HS-27A (cell line): ENCODE measurements at places on chromosomes 16 and 17.

DNA sequence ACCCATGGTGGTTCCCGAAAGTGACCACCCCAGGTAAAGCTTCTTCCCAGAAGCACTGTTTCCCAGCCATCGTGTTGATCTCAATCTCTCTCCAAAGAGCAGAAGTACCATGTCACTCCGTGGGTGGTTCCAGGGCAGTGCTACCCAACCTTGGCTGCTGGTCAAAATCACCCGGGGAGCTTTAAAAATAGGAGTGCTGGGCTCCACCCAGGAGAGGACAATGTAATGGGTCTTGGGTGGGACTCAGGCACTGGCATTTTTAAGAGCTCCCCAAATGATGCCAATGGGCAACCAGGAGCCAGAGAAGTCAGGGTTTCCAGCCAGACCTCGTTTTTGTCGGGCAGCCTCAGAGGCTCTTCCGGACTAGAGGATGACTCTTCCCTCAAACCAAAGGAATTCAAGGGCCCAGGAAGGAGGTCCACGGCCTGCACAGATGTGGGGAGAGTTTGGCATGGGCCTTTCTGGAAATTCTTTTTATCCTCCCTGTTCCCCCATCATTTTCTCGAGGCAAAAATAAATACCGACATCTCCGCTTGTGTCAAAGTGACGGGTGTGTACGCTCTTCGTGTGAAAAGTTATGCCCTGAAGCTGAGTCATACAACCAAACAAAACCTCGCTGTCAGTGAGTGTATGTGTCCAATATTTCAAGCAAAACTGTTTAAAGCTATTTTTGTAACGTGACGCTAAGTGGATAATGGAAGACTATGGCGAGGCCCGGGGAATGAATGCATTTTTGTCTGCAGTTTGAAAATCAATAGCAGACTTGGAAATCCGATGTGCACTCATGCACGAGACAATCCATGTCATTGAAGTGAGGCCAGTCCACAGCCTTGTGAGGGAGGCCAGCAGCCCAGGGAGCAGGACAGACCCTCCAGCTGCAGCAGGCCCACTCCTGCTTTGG lies 364.1 kb downstream of the FOXL1 start:
- DNase-seq, result peak; percentile 77

DNA sequence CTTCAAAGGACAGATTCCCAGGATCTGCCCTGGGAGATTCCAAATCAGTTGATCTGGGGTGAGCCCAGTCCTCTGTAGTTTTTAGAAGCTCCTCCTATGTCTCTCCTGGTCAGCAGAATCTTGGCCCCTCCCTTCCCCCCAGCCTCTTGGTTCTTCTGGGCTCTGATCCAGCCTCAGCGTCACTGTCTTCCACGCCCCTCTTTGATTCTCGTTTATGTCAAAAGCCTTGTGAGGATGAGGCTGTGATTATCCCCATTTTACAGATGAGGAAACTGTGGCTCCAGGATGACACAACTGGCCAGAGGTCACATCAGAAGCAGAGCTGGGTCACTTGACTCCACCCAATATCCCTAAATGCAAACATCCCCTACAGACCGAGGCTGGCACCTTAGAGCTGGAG lies 840 bp upstream of the CDH5 start:
- DNase-seq, result no peak

- no peak for DNase-seq
Measured at GRCh38 chr17:43558805-43559160, 12.6 kb upstream of the ETV4 start.

GRCh38 chr16:58234831-58235595 lies 37.1 kb upstream of the CSNK2A2 start:
- no peak for DNase-seq
